ENCODE measurements at places on chromosomes 12 and 14.

DNA sequence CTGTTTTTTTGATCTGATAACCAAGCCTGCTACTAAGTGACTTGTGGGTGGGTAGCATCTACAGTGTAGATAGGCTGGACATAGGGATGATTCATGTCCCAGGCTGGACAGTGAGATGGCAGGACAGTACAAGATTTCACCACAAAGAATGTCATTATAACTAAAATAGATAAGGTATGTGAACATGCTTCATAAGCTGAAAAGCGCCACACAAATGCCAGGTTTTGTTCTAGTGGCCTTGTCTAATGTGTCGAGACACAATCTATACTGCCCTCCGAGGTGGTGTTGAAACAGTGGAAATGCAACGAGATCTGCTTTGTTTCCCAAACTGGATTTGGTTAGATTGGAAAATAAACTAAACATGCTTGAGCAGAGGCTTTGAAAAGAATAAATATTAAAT lies 4.4 kb downstream of the LGALS3 start:
- DNase-seq, result peak; percentile 73

DNA sequence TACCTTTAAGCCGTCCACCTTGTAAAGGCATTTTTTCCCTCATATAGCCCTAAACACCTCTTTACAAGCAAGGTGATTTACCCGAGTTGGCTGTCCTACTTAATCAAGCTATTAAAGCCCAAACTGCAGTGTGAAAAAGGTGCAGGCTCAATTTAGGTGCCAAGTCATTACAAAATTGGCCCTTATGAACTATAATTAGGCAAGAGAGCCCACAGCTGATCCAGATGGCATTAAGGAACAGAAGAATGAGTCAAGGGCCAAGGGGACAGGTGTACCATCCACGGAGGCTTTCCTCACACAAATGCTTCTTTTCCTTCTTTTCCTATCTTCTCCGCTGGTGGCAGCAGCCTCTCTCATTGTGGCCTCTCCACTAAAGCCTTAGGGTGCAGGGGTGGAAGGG lies 90.5 kb downstream of the TTC8 start:
- DNase-seq, result no peak

GRCh38 chr12:7667125-7667524 lies 1.4 kb upstream of the APOBEC1 start:
- DNase-seq, result peak; percentile 47

GRCh38 chr14:41144370-41144769 lies 462.3 kb upstream of the LRFN5 start:
- DNase-seq, result no peak

DNA sequence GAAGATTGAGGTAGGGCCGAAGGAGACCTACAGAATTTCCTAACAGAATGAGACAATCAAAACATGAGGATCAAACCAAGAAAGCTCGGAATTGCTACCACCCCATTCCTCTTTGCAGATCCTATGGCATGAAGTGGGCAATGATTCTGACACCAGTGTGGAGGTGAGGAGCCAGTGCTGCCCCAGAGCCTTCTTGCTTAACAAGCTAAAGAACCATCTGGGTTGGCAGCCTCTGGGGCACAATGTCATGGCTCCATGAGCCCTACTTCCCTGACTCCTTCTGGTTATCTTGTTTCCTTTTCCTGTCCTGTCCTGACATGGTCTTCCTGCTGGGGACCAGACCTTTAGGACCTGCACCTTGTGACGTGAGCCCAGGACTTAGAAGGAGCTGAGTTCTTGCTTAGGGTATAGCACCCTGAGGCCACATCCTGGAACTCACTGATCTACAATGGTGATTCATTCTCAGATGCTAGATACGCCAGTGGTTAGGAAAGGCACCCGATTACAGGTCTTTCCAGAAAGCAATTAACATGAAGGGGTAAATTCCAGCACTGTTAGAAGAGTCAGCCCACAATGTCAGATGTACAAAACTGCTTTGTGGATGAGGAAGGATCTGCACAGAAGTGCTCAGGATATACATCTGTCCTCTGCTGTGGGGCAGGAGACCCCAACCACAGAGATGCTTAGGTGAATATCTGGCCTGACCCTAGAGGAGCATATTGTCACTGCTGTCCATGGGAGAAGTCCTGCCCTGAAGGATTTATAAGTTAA lies 324.2 kb downstream of the ZFP36L1 start:
- DNase-seq, result peak; percentile 81

GRCh38 chr14:99125113-99125512 lies 146.9 kb downstream of the BCL11B start:
- no peak for DNase-seq

- peak; percentile 95 for DNase-seq
Measured at GRCh38 chr12:132593938-132594358, 16.4 kb downstream of the LRCOL1 start.

DNA sequence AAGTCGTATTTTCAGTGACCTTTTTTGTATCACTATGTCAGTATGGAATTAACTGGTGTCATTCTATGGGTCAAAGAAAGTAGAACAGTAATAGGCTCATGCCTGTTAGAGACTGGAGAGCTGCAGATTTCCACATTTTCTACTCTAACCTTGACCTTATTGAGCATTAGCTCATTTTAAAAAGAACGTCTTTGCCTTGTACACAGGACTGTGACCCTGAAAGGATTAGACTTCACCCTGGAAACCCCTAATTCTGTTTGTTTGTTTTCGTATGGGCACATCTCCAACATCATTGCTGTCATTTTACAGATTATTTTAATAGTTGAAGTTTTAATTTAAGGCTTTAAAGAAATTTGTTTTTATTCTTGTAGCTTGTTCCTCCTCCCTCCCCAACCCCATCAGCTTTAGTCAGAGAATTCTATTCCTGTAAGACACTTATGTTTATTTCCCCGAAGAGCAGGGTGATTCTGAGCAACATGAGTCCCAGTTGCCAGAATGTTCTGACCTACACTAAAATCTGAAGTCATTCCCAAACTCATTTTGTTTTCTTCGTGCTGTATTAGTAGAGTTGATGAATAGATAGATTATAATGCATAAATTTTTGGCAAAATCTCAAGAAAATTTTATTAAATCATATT lies 451.3 kb downstream of the FOXG1 start:
- no peak for DNase-seq

DNA sequence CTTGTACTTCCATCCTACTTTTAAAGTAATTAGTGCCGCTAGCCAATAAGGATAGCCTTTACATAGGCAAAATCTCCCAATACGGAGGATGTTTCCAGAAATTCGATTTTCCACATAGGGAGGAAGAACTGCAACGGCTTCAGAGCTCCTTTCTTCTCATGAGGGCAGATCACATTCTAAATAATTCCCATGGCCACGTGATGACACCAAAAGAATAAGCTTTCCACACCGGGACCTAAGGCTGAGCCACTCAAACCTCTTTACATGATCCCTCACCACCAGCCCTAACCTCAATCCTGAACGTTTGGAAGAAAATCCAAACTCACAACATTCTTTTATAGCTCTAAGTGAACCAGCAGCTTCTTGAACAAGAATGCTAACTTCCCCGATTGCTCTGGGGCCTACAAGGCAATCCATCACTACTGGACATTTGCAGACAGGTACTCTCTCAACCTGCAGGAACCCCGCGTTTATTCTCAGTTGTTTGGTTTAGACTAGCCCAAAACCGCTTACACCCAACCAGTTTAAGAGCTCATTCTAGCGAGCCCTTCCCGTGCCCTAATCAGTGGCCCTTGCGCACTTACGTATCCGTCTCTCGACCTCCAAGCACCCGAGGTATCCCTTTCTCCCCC lies 884 bp downstream of the CAPRIN2 start:
- peak; percentile 62 for DNase-seq

- DNase-seq, result no peak
Measured at GRCh38 chr12:32140877-32141276, 34.2 kb downstream of the BICD1 start.

DNA sequence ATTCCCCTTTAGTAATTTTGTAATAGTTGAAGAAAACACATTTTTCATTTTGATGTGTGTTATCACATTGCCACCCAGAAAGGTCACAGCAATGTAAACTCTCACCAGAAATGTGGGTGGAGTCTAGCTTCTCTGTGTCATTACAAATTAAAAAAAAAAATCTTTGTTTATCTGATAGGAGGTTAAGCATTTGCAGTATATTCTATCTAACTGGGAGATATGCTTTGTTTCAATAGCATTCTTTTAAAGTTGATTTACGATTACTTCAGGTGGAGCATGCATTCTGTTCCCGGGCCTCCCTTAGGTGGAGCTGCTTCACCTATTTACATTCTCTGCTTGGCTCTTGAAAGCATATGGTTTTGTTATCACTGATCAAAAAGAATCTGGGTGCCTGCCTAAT lies 7.8 kb downstream of the ADIPOR2 start:
- no peak for DNase-seq

DNA sequence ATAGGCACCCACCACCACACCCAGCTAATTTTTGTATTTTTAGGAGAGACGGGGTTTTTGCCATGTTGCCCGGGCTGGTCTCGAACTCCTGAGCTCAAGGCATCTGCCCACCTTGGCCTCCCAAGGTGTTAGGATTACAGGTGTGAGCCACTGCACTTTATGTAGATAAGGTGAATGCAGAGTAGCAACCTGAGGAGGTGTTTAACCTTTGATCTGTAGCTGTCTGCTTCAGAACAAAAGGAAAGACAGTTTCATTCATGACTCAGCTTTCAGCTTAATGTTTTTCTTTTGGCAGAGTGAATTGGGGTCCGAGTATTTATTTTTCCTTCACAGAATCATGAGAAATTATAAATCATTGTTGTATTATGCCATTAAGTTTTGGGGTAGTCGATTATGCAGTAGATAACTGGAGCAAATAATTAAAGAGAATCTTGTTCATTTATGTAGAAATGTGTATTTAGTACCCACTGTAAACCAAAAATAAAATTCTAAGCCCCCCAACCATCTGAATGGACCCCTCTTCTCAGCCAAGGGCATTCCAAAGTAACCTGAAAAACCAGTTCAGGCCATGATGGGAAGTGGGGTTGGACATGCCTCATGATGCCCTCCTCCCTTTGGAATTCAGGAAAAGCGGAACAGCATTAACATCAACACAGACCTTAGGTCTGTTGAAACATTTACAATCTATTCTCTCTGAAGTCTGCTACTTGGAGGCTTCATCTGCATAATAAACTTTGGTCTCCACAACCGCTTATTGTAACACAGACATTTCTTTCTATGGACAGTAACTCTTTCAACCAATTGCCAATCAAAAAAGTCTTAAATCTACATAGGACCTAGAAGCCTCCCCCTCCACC lies 10.7 kb upstream of the STX2 start:
- no peak for DNase-seq

DNA sequence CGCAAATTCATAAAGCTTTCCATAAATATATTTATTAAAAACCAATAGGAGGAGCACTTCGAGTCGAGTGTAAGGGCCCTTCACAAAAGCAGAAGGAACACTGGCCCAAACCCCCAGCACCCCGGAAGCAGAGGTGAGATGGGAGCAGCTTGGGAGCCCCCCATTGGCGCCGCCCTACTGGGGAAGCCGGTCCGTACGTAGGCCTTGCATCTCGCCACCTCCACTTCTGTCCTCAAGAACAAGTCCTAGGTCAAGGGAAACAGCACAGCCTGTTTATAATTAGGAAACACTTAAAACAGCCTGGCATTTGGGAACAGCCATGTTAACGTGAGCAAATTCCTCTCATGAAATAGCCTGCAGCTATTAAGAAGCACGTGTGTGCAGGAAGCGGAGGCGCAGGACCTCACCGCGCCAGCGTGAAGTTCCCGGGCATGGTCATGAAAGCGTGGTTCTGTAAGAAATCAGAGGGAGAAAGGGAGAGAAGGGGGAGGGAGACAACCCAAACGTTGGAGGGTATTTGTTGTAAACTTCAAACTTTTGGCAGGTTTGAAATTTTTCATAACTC lies 7.7 kb downstream of the ANKRD9 start:
- no peak for DNase-seq

DNA sequence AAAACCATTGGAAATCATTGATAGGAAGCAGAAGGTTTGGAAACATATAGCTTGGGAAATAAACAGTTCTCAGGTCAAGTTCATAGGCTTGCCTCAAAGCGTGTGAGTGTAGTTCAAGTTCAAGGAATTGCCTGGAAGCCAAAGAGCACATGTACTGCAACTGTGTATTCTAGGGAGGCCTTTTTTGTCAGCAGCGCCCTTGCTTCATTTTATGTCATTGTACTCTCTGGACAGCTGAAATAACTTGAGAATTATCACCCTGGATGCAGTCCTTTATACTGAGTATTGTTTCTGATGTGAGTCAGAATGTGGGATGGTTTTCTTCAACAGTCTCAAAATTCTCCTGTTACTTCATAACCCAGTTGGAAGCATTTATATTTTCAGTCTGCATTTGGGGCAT lies 16.0 kb upstream of the EVL start:
- peak; percentile 68 for DNase-seq

GRCh38 chr14:93775744-93776143 lies 12.5 kb downstream of the PRIMA1 start:
- no peak for DNase-seq

DNA sequence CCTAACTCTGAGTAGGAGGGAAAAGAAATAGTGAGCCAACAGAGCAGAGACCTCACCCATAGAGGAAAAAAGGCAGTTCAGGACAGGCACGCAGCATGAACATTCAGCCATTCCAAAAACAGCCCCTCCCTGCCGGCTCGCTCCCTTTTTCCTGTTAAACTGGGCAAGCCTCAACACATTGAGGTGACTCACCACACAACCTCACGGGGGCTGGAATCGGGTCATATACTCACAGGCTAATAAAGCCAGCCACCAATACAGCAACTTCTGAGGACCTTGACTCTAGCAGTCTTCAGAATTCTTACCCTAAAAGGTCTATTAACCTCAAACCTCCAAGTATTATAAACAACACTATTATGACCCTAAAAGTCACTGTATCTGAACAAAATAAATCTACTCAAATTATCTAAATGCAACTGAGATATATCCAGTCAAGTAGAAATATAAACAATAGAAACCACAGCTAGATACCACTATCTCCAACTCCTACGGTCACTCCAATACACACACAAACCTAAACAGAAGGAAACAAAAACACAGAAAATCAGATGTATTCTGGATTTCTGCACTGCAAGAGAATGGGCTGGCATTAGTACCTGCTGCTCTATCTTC lies 6.3 kb downstream of the YBX3 start:
- DNase-seq, result peak; percentile 97

GRCh38 chr12:41514021-41514777 lies 326.1 kb downstream of the PDZRN4 start:
- DNase-seq, result no peak

DNA sequence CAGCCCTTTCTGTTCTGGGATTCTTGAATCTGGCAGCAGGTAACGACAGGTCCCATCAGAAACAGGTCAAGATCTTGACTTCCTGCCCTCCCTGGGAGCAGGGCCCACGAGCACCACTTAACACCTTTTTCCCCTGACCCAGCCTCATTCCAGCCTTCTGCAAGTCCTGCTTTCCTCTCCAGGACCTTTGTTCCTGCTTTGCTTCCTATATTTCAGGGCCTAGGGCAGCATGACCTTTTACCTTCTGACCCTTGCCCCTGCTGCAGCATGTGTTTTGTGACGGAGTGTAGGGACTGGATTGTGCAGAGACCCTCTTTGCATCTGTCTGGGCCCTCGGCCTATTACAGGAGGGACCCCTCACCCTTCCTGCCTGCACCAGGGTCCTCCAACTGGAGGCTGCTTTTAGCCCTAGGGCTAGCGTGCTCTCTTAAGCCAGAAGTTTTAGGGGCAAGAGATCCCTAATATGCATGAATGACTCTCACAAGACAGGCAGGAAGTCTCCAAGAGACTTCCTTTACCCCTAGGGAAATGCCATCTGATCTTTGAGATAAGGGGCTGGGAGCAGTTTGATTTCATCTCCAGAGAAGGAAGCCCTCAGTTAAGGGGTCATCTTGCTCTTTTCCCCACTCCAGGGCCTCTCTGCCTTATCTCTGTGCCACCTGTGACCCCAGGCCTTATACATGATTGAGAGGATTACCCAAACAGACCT lies 209.4 kb upstream of the BCL2L14 start:
- no peak for DNase-seq
